Right lung (tissue), 10 donors: ENCODE measurements at places on chromosomes 16 and 17. TPM values are rescaled to one million over a fixed set of nuclear protein-coding genes. Genes with fewer than 3 reads are reported as not detected.

KCNJ12 gene
- polyA plus RNA-seq: 4.2 TPM

MT1M gene
- polyA plus RNA-seq: 0.92 TPM

BCO1 gene
- 0.82 TPM for polyA plus RNA-seq

TEKT5 gene
- polyA plus RNA-seq: 0.85 TPM

CCL18 gene
- 0.25 TPM for polyA plus RNA-seq

TEX19 gene
- polyA plus RNA-seq: not detected

MRPS7 gene
- polyA plus RNA-seq: 62.7 TPM

GRCh38 chr16:12504312-12504711, 299.4 kb downstream of the CPPED1 start:
- no peak for DNase-seq

- no peak for DNase-seq
Observed at GRCh38 chr16:86044241-86044671, 145.3 kb downstream of the IRF8 start.

GRCh38 chr17:49104511-49105074, 28.0 kb upstream of the B4GALNT2 start:
- DNase-seq: no peak

- DNase-seq: no peak
Observed at GRCh38 chr16:72129976-72130656, 36.5 kb downstream of the DHX38 start.

DNA sequence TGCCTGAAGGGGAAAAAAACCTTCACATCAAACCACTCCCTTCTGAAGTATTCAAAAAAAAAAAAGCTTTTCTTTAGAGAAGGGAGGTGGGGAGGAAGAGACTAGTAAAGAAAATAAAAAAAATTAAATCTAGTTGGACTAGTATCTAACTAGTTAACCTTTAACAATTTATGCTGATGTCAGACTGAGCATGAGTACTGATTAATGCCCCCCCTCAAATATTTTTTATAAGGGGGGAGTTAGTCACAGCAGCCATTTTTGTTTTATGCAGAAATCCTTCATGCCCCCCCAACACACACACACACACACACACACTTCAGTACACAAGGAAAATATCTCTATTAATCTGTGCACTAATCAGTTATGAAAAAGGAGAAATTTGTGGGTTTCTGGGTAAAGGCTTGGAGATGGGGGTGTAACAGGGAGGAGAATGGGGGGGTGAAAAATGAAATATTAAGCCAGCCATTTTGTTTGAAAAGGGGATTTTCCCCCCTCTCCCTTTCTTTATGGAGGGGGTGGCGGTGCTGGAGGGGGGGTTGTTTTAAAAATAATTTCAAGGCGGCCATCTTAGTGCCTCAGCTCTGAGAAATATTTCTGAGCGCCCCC, 4.7 kb upstream of the CHD3 start:
- peak; percentile 54 for DNase-seq

DNA sequence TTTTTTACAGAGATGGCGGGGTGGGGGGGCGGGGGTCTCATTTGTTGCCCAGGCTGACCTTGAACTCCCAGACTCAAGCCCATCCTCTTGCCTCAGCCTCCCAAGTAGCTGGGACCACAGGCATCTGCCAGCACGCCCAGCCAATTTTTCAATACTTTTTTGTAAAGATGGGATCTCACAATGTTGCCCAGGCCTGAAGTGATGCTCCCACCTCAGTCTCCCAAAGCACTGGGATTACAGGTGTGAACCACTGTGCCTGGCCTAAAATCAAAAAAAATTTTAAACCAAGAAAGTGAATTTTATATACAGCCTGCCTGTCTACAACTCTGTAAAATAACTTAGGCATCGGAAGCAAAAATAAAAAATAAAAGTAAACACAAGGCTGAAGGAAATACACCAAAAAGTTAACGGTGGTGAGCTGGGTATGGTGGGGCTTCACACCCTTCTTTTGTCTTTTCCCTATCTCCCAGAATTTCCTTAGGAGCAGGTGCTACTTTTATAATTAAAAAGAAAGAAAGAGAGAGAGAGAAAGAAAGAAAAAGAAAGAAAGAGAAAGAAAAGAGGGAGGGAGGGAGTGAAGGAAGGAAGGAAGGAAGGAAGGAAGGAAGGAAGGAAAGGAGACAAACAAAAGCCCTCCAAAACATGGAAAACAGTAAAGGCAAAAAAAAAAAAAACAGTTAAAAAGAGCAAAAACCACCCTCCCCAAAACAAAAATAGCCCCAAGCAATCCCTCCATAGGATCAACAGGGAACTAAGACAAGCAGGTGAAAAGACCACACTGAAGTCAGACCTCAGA, 51.4 kb downstream of the TBC1D16 start:
- no peak for DNase-seq

GRCh38 chr17:38653230-38653629, 21.5 kb downstream of the EPOP start:
- no peak for DNase-seq

GRCh38 chr17:82915010-82915756, 75.4 kb upstream of the ZNF750 start:
- no peak for DNase-seq

GRCh38 chr17:67164302-67164701, 80.7 kb downstream of the HELZ start:
- DNase-seq: no peak

GRCh38 chr16:24497440-24497839, 41.9 kb upstream of the RBBP6 start:
- no peak for DNase-seq

DNA sequence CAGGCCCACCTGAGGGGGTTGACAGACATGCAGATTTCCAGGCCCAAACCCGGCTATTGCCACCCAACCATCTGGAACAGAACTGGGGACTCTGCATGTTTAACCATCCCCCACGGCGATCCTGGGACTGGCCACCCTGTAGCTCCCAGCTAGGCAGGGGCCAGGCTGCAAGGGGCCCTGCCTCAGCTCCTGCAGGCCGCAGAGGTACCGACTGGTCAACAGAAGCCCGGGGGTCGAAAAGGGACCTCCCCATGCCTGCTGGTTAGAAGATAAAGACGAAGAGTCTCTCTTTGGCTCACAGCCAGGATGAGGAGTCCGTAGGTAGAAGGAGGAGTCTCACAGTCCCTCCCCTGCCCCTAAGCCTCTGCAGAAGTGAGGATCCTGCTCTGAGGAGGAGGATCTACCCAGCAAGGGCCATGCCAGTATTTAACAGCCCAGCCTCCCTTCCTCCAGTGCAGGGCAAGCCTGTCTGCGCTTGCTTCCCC, 223.4 kb upstream of the TNRC6C start:
- peak; percentile 12 for DNase-seq

- peak; percentile 2 for DNase-seq
Observed at GRCh38 chr16:49158029-49158642, 123.5 kb downstream of the CBLN1 start.
